HFF-Myc (cell line): ENCODE measurements at places on chromosomes 12 and 14.

- no peak for DNase-seq
Observed at GRCh38 chr14:89616425-89616824, 199.4 kb upstream of the FOXN3 start.

GRCh38 chr14:97975216-97975615 lies 1178.0 kb downstream of the VRK1 start:
- no peak for DNase-seq

DNA sequence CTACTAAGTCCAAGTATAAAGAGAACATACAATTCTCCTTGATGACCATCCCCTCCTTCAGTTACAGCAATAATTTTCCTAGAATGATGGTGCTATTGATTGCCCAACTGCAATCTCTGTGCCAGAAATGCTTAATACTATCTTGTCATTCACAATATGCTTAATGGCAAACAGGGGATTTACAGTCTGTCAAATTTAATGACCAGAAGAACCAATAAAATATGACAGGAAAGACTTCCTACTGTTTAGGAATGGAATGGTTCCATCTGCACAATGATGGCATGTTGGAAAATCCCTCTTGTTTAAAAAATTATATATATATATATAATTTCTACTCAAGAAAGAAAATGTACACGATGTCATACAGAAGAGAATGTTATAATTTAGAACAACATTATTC lies 623.2 kb downstream of the CCER1 start:
- no peak for DNase-seq

DNA sequence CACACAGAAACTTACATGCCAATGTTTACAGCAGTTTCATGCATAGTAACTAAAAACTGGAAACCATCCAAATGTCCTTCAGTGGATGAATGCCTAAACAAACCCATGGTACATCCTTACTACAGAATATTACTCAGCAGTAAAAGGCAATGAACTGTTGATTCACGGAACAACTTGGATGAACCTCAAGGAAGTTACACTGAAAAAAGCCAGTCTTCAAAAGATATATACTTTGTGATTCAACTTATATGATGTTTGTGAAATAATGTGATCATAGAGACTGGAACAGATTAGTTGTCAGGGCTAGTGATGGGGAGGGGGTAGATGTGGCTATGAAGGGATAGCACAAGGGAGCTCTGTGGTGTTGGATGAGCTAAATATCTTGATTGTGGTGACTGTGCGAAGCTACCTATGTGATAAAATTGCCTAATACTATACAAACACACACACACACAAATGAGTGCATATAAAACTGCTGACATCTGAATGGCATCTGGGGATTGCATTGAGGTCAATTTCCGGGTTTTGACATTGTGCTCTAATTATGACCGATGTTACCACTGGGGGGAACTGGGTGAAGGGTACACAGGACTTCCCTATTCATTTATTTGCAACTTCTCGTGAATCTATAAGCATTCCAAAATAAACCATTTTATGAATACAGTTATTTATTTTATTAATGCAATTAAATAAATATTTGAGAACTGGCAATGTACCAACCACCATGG lies 94.3 kb downstream of the RIN3 start:
- no peak for DNase-seq

GRCh38 chr12:129629901-129630300 lies 273.9 kb downstream of the TMEM132D start:
- DNase-seq: no peak
